Karpas-422 (cell line): ENCODE measurements at places on chromosomes 12 and 14.

DNA sequence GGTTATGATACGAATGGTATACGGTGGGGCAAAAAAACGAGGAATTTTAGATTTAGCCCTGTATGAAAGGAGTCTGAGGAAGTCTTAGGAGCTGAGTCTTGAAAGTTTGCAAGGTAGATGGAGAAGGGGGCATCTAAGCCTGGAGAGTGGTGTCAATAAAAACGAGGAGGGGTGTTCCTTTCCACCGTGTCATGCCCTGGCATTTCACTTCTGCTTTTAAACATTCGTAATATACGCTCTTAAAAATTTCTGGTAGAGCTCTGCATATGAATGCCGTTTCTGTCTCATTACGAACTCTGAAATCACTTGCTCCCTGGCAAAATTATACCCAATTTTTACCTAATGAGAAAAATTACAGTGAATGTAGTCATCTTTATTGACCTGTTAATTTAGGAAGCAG, 170.2 kb downstream of the ERC1 start:
- DNase-seq: no peak

DNA sequence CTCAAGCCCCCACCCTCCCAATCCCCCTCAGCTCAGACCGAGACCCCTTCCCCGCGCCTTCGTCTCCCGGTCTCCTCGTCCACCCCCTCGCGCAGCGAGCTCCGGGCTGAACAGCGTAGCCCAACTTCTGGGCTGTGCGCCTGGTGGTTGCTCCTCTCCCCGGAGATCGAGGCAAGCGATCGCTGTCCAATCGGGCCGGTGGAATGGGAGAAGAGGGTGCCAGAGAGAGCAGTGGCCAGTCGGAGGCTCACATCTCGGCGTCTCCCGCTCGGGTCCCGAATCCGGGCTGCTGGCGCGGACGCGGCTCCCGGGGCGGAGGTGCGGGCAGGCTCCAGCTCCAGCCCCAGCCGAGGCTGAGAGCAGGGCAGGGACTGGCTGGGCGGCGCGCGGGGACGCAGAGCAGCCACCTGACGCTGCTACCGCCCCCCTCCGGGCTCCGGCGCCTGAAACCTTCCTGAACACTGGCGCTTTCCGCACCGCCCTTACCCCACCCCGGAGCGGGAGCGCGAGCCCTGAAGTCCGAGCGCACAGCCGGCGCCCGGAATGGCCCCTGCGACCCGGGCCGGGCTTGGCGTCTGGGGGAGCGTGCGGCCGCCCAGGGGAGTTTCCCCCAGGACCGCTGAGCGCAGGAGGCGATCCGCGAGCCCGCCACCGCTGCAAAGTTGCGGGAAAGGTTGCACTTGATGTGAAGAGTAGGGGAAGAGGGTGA, 508 bp upstream of the KCNH5 start:
- DNase-seq: no peak

GRCh38 chr12:125645724-125646123, 580.5 kb downstream of the AACS start:
- no peak for DNase-seq

- no peak for DNase-seq
These were observed 2.3 kb upstream of the M6PR start for GRCh38 chr12:8951744-8952143.

GRCh38 chr14:26261368-26262122, 336.3 kb downstream of the NOVA1 start:
- DNase-seq: peak; percentile 28

GRCh38 chr14:95189367-95190132, 32.2 kb upstream of the DICER1 start:
- DNase-seq: no peak

DNA sequence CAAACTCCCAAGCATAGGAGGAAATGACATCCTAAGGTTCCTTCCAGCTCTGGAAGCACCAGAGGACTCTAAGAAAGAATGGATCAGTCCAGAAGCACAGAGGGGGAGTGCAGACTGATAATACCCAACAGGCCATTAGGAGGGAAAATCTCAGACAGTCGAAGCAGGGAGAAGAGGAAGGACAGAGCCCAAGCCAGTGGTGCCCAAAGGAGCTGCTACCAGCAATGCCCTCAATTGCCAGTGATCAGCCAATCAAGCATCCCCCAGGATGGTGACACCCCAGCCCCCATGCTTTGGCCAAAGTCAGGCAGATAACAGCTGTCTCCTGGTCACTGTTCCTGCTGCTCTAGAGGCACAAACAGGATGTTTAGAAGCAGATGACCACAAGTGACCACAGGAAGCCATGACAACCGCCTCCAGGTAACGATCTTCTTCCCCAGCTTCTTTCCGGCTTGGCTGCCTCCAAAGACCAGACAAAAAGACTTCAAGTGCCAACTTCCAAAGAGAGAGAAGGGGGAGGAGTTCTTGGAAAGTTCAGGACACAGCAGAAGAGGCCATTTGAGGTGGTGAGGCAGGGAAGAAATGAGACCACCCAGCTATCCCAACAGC, 16.2 kb downstream of the PXN start:
- peak; percentile 31 for DNase-seq

GRCh38 chr12:113271853-113272561, 50.7 kb downstream of the TPCN1 start:
- DNase-seq: no peak

DNA sequence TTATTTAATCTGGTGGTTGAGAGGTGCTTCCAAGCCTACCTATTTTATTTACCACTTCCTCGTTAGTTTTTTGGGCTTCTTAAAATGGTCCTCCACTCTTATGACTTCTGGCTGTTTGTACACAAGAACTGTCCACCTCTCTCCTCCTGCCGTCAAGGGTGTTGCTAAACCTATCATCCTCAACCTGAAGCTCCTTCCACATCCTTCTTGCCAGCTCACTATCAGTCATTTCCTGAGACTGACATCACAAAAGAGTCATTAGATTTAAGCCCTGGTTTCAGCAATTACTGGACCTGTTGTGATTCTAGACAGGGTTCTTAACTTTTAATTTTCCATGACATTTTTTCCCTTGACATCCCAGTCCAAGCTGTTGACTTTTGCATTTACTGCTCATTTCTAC, 91.9 kb downstream of the BICD1 start:
- DNase-seq: no peak

- no peak for DNase-seq
These were observed 91.7 kb upstream of the RASSF8 start for GRCh38 chr12:25866586-25867378.

DNA sequence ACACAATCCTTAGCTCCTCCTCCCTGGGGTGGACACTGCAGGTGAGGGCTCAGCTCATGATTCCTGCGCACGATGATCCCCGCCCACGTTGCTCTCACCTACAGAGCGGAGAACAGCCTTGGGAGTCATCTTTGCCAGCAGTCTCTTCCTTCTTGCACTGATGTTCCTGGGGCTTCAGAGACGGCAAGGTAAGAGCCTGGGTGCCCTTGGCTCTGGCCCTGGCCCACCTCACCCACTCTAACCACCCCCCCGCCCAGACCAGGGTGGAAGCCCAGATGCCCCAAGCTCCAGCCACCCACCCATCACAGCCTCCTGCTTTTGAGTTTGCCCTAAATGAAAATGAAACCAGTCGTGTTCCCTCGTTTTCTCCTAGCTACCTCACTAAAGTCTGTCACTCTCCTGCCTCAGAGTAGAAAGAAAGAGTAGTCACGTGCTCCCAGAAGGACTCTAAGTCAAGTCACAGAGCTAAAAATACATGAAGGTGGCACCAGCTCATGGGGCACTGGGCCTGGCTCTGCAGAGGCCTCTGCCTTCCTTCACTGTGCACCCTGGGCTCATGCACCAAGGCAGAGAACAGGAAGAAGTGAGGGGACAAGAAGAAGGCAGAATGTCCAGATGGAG, 9.0 kb downstream of the TAPBPL start:
- peak; percentile 48 for DNase-seq

DNA sequence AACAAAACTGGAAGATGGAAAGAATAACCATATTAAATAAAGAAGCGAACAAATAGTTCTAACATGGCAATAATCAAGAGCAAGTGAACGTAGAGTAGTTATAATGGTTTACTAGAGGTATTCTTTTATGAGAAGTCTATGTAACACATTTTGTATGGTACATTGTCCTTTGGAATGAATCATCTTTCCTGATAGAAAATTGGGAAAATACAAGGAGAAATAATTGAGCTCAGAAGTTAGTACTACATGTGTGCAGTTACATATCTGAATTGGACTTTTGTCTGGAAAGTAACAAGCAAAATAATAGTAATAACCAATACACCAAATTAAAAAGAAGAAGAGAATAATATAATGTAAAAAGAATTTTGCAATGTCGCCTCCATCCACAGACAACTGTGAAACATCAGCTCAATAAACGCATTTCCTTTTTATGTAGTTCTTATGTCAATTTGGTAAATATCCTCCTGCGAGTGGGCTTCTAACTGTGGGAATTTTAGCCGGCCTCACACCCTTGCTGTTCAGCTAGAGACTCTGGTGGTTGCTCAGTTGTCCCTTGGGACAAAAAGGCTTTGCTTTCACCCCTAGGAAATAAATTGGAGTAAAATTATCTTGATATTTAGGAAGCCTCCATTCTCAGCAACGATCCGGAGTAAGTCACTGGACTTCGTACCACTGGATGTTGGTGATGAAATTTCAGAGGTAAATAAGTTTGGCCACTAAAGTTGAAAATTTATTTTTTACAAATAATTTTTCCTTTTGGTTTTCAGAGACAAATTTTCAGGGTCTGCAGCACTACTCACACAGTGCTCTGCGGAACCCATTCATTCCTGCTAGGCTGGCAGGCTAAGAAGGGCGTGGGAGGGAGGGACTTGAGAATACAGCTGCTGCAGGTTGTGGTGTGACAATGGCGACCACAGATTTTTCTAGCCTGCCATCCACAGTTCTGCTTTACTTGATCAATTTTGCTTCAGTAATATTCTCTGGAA, 1.1 kb upstream of the TUBA1A start:
- DNase-seq: no peak

DNA sequence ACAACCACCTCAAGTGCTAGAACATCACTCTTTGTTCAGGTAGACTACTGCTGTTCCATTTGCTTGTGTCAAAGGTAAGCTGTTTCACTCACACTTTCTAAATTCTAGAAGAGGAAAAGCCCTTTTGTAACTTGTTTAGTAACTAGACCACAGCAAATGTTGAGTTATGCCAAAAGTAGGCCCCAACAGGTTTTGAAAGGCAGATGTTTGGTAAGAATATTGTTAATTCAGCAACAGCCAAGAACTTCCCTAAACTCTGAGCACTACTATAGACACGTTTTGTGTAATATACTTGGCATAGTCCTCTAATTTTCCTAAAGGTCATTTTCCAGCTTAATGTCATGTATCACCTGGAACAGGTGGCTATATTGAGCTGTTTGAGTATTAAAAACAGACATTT, 79.0 kb downstream of the DCAF5 start:
- DNase-seq: no peak

- peak; percentile 54 for DNase-seq
These were observed 240.5 kb downstream of the ADGRD1 start for GRCh38 chr12:131194166-131194565.

GRCh38 chr14:68784978-68785533, 7.8 kb downstream of the ZFP36L1 start:
- no peak for DNase-seq

- DNase-seq: peak; percentile 53
These were observed at the start of gene PAH for GRCh38 chr12:102917026-102917787. Gene PAH, minus strand, starts transcription at chr12:102917244. Its CDS starts 114 bp downstream, at chr12:102917130.

DNA sequence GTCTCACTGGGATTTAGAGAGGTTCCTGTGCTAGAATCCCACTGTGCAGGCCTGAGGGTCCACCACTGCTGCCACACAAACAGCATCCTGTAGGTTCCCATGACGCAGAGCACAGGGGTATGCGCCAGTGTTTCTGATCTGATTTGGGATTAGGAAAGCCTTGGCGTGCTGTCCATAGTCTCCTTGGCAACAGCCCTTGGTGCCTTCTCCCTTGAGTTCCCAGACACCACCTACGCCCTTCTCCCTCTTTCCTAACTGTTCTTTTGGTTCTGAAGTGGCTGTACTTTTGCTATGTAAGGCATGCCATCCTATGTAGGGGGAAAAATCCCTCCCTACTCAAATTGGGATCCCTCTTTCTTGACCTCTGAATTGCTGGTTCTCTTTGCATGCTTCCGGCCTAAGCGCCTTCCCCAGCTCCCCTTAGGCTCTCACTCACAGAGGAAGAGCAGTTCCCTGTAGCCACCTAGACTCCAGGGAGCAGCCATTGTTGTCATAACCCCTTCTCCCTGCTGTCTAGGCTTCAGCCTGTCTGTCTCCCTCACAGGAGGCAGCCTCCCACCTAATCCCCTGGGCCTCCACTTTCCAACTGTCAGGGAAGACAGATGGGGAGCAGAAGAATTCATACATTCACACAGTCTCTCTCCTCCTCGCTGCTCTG, 14.8 kb upstream of the RIC8B start:
- DNase-seq: no peak

DNA sequence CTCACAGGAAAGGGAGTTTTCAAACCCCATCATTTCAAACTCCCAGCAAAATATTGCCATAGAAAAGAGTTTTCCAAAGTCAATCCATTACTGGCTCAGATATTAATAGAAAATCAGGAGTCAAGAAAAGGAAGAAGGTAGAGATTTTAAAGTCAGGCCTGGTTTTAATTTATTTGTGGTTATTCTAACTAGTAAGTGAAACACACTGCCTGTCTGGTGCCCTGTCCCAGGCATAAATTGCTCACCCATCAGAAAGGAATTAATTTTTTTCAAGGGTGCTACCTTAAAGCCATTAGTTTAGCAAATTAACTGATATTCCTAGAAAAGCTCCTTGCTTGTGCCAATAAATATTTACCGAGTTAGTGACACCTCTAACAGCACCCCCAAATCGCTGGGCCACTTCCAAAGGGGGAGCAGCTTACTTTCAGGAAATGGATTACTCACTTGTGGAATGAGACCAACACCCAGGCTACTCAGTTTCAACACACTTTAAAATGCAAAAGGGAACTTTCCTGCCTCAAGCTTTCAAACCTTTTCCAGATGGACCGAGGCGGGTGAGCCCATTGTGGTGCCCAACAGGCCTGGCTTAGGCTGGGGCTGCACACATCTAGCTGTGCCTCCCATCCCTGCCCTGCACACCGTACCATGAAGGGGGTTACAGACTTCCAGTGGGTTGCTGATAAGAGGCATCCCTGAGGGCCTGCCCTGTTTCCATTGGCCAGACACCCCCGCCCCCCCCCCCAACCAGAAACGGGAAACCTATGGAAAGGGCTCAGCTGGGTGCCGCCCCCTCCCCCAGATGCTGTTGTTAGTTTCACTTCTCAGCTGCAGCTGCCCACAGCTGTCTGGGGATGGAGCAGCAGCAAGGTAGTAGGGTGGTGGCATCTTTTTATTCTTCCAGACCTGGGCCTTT, 117.2 kb downstream of the SAMD4A start:
- DNase-seq: no peak
